Regular cardiac myocyte (primary cell): ENCODE measurements at places on chromosomes 11 and 22. TPM values are rescaled to one million over a fixed set of nuclear protein-coding genes. Genes with fewer than 3 reads are reported as not detected.

Gene YIF1A
- total RNA-seq = 180 and 267 TPM in 2 replicates

Gene C22orf23
- 0.19 and 0.85 TPM in 2 replicates for total RNA-seq

Gene GRK3
- 1.7 and 2.0 TPM in 2 replicates for total RNA-seq

Gene C11orf97
- not detected in 2 replicates for total RNA-seq

Gene SHISA8
- total RNA-seq = not detected in 2 replicates

Gene CRYBA4
- not detected in 2 replicates for total RNA-seq

Gene CHST1
- under 0.01 and 0.19 TPM in 2 replicates for total RNA-seq

Gene FREY1
- total RNA-seq = 0.85 and 0.96 TPM in 2 replicates

Gene RHOG
- 8.2 and 12.3 TPM in 2 replicates for total RNA-seq

Gene MOV10L1
- total RNA-seq = 1.5 and 5.1 TPM in 2 replicates

Gene TUBA8
- total RNA-seq = 0.56 and 0.58 TPM in 2 replicates

Gene ZNRF3
- 2.5 and 4.0 TPM in 2 replicates for total RNA-seq

Gene IL17REL
- not detected in 2 replicates for total RNA-seq

Gene OR8H2
- total RNA-seq = not detected in 2 replicates

Gene FAM76B
- total RNA-seq = 15.0 and 18.9 TPM in 2 replicates

Gene C11orf42
- total RNA-seq = not detected in 2 replicates

Gene HOATZ
- total RNA-seq = under 0.01 TPM in 1 of 2 replicates, not detected in the other

Gene OR51E1
- total RNA-seq = not detected in 2 replicates

Gene CCDC188
- total RNA-seq = 0.38 and 0.56 TPM in 2 replicates

Gene TXNRD2
- total RNA-seq = 13.5 and 17.4 TPM in 2 replicates

Gene OR52I2
- total RNA-seq = not detected in 2 replicates

Gene BATF2
- 0.28 and 0.77 TPM in 2 replicates for total RNA-seq

Gene ARHGAP42
- 13.0 and 16.1 TPM in 2 replicates for total RNA-seq

Gene CHRM1
- not detected in 2 replicates for total RNA-seq

Gene KREMEN1
- total RNA-seq = 1.3 and 3.4 TPM in 2 replicates

Gene CLNS1A
- 131 and 160 TPM in 2 replicates for total RNA-seq

Gene CNIH2
- total RNA-seq = 0.19 and 0.85 TPM in 2 replicates

Gene OR8G5
- total RNA-seq = not detected in 2 replicates

Gene IFITM10
- total RNA-seq = 1.7 and 2.8 TPM in 2 replicates

Gene SHANK3
- total RNA-seq = 0.19 and 0.28 TPM in 2 replicates

Gene ART1
- not detected in 2 replicates for total RNA-seq

Gene P4HA3
- 13.4 and 47.9 TPM in 2 replicates for total RNA-seq

Gene OR4C6
- total RNA-seq = not detected in 2 replicates

Gene HEPHL1
- under 0.01 TPM in 1 of 2 replicates, not detected in the other for total RNA-seq

Gene PHOX2A
- not detected in 2 replicates for total RNA-seq

Gene MPZL3
- total RNA-seq = 1.3 and 2.0 TPM in 2 replicates

Gene TCN1
- total RNA-seq = not detected in 2 replicates

Gene RPS6KA4
- 29.0 and 61.3 TPM in 2 replicates for total RNA-seq

Gene CCDC15
- 0.85 and 3.6 TPM in 2 replicates for total RNA-seq
